Thyroid gland (tissue), 4 donors: ENCODE measurements at places on chromosomes 2 and 18.

GRCh38 chr18:48121752-48122151 lies 191.3 kb upstream of the SMAD2 start:
- DNase-seq = no peak

GRCh38 chr2:163465440-163465839 lies 270.4 kb downstream of the FIGN start:
- no peak for DNase-seq

DNA sequence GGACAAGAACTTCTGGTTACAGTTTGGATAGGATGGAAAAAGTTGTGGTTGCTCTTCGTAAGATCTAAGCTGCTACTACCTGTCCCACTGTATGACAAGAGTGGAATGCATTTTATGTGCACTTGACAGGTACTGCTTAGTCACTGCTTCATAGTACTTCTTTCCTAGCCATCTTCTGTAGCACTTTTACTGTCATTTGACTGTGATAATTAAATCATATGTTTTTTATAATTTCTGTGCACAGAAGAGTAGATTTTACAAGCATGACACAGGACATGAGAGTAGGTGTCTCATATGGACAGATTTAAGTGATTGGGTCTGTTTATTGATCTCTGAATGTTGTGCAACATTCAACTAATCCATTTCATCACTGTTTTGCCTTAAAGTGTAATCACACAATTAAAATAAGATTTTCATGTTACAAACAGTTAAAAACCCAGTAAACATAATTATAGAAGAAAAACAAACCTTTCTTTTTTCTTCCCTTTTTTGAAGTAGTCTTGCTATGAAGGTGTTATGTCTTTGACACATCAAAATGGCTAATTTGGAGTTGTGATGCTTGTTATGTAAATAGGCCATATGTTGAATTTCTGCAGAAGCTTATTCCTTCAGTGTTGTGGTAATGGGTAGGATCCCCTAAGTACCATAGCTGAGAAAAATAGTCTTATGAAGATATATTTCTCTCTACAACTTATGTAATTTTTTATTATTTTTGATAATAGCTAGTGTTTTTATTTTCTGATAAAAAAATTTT lies 3.0 kb downstream of the SPATS2L start:
- DNase-seq = no peak

DNA sequence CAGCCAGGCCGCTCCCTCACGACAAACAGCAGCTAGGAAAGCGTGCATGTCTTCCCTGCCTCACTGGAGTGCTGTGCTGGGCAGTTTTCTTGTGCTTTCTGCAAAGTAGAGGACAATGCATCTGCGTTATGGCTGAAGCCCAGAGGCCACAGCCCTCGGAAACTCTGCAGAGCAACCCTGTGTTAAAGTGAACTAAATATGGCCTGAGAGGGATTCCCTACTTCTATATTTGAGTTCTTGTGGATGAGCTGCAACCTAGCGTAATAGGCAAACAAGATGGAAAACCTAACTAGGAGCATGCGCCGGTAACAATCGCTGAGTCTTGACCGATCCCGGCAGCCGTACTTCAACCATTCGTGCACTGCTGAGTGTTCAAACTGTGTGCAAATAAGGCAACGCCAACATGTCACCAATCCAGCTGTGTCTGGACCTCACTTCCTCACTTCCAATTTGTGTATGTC lies 471.9 kb upstream of the HS6ST1 start:
- peak; percentile 27 for DNase-seq

DNA sequence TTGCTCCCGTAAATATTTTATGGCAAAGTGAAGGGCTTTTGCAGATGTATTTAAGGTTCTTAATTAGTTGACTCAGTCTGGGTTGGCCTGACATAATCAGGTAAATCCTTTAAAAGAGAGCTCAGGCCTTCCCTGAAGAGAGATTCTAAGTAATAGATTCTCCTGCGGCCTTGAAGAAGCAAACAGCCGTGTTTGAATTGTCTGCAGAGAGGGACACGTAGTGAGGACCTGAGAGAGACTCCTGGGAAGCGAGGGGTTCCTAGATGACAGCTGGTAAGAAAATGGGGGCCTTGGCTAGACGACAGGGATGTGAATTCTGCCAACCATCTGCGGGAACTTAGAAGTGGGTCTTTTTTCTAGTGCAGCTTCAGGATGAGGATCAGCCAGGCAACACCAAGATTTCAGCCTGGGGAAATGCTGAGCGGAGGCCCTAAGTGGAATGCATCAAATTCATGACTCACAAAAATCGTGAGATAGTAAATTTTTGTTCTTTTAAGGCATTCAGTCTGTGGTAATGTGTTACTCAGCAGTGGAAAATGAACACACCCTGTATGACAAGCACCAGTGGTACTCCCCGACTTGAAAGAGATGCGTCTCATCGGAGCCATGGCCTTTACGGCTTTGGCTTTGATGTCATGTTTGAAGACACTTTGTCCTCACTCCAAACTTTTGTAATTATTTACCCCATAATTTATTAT lies 62.1 kb upstream of the SMIM21 start:
- no peak for DNase-seq

GRCh38 chr2:98894331-98895000 lies 41.6 kb downstream of the CRACDL start:
- no peak for DNase-seq

- DNase-seq = no peak
Measured at GRCh38 chr2:17271416-17271815, 246.8 kb downstream of the RAD51AP2 start.

- DNase-seq = no peak
Measured at GRCh38 chr2:232697807-232698110, 628 bp downstream of the GIGYF2 start.

DNA sequence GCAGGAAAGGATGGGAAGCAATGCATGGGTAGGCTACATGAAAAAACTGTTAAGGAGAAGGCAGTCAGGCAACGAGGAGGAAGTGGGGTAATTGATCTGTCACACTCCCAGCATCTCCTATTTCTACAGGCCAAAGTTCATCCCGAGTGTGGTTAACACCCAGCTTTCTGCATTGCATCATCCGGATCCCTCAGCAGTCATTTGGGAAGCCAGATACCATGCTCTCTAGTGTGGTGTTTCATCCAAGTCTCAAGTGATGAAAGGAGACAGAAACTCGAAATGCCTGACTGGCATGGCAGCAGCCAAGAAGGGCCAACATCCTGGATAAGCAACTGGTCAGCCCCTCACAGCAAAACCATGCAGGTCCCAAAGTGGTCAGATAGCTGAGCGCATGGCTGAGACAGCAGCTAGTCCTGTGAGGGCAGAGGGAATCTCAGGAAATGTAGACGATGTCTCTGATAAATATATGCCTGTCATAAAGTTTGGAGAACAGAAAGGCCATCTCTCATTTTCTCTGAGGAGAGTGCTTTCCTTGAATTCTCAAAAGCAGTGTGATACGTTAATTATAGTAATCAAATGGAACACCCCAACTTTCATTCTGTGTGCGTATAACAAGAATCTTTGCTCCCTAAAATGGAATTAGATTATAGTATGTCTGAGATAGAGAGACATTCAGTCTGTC lies 24.8 kb upstream of the HNRNPA3 start:
- no peak for DNase-seq

GRCh38 chr2:73893764-73894474 lies 1.1 kb downstream of the ACTG2 start:
- DNase-seq = no peak

- DNase-seq = no peak
Measured at GRCh38 chr2:202771336-202771735, 100.2 kb downstream of the ICA1L start.

GRCh38 chr2:88016960-88017779 lies 823 bp upstream of the RNU2-63P start:
- peak; percentile 64 for DNase-seq

GRCh38 chr18:35005963-35006577 lies 35.1 kb upstream of the MAPRE2 start:
- DNase-seq = no peak

GRCh38 chr18:48072428-48073204 lies 142.2 kb upstream of the SMAD2 start:
- no peak for DNase-seq

DNA sequence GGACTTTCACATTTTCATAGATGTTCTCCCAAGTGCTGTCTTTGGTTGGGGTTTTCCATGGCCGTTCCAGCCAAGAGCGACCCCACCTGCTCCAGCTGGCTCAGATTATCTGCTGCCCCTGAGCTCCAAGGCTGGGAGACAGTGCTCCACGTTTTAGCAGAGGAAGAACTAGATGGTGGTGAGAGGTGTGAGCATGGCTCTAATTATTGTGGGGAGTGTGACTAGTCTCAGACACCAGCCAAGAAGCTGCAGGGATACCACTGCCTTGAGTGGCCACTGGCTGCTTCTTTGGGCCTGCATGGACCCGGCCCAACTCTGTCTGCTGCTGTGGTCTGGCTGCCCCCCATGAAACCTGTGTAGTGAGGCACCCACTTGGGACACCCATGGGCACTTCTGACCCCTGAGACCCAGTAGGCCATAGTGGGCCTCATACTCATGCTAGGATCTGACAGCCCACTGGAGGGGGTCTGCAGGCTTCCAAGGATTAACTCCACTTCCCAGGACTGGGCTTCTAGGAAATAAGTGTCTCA lies 2.8 kb upstream of the NCL start:
- no peak for DNase-seq

- no peak for DNase-seq
Measured at GRCh38 chr2:70684846-70685622, 83.0 kb downstream of the ADD2 start.

DNA sequence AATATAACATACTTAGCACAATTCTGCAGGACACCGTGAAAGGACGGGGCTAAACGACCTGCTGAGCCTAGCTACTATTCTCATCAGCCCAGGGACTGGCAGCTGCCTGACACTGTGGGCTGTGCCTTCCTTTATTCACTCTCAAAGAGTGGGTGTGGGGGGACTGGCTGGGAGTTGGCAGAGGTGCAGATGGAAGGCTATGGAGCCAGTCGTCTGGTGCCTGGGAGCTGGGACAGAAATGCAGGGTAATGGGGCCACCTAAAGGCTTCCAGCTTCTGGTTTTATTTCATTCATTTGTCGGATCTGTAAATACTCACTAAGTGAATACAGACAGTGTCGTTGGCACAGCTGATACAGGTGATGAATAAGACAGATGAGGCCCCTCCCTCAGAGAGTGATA lies 56.0 kb upstream of the NFU1 start:
- peak; percentile 16 for DNase-seq

DNA sequence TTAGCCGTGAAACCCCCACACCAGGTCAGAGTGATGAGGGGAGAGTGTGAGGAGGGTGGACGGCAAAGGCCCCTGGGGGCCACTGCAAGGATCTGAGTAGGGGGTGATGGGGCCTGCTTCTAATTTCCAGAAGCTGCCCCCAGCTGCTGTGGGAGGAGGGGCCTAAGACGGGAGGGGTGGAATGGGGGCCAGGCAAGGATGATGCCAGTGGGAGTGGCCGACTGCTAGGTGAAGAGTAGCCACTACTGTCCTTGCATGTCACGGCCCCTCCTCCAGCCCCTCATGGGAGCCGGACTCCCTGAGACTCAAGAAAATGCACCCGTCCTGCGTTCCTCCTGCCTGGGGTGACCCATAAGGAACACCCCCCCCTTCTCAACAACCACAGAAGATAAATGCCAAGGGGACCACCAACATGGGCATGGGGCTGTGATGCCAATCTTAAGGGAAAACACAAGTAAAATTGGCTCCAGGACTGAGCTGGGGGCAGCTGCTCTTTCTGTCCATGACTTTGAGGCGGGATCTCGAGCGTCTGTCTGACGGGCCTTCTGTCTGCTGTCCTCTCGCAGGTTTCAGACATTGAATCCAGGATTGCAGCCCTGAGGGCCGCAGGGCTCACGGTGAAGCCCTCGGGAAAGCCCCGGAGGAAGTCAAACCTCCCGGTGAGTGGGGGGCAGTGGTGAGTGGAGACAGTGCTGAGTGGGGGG lies 24.2 kb upstream of the PRLH start:
- no peak for DNase-seq

DNA sequence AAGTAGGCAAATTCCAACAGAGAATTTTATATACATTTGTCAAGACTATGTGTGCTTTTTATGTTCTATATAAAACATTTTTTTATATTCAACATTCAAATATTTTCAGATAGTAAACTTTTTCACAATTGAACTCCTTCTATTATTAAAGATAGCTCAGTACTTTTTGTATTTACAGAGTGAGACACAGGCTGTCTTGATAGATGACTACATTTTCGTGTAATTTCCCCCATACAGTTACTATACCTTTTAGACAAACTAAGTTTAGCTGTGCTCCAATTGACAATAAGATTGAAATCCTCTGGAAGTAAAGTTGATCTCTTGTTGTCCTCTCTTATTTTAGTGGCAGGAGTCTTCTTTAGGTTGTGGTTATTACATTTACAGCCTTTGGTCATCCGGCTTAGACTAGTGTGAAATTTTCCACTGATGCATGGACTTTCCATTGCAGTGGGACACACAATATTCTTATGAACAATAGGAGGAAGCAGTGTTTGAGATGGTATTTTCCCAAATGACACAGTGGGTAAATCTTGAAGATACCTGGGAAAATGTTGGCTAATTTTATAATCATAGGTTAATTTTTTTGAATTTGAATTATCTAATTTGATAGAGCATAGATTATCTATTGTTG lies 21.0 kb downstream of the ZSWIM2 start:
- no peak for DNase-seq

GRCh38 chr2:163594497-163594896 lies 141.3 kb downstream of the FIGN start:
- DNase-seq = no peak

DNA sequence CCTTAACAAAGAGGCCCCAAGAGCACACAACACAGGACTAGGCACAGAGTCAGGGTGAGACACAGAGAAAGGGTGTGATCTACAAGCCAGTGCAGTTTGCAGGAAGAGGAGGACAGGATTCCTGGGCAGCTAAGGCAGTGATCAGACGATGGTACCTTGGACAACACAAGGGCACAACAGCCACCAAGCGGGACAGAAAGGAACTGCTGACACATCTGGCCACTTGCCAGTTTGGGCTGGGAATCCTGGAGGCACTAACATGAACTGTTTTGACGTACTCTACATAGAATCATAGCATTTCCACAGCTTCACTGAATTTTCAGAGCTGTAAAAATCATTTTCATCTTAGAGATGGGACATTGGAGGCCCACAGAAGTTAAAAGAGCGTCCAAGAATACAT lies 221.5 kb upstream of the SLC35G4 start:
- peak; percentile 75 for DNase-seq

DNA sequence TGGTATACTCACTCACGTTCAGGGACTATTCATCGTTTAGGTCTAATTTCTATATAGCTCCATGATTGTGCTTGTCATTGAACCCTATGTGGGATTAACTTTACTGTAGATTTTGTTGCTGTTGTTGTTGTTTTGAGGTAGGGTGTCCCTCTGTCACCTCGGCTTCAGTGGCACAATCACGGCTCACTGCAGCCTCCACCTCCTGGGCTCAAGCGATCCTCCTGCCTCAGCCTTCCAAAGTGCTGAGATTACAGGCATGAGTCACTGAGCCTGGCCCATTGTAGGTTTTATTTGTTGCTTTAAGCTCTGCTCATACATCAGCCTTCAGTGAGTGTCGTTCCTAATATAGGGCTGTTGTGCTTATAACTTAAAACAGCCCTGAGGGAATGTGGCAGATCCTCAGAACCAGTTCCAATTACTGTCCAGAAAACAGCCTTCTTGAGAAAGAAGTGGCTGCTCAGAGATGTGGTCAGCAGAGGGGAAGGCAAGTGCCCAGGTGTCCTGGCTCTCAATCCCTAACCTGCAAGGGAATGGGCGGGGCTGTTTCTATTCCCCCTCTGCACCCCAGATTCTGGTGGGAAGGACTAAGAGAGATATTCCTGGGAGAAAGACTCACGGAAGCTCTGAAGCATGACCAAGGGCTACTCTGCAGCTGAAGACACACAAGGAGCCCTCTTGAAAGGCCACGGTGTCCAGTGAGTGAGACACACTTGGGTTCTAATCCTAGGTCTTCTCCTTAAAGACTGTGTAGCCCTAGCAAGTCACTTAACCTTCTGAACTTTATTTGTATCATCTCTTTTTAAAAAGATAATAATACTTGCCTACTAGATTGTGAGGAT lies 79.6 kb upstream of the LCLAT1 start:
- peak; percentile 66 for DNase-seq
